ENCODE measurements at places on chromosomes 1 and 21. TPM values are rescaled to one million over a fixed set of nuclear protein-coding genes. Genes with fewer than 3 reads are reported as not detected.

The KCNJ9 gene
- total RNA-seq = not detected

DNA sequence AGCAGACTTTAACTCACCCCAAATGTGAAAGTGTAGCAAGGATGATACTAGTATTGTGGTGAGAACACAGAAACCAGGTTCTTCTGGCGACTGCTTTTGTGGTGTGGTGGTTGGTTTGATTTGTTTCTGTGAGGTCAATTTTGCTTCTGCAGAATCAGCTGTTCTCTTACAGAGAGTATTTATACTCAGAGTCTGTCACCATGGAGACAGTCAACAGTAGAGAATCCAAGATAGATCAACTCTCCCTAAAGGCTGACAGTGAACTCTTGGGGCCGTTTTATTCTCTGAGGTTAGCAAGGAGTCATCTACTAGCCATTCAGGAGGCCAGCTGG lies at the start of gene CFAP107:
TSS of gene CFAP107 (plus strand) at position 209 of the 332 bp plus-strand sequence. CDS start 231 bp downstream, outside the sequence.
- DNase-seq = no peak

DNA sequence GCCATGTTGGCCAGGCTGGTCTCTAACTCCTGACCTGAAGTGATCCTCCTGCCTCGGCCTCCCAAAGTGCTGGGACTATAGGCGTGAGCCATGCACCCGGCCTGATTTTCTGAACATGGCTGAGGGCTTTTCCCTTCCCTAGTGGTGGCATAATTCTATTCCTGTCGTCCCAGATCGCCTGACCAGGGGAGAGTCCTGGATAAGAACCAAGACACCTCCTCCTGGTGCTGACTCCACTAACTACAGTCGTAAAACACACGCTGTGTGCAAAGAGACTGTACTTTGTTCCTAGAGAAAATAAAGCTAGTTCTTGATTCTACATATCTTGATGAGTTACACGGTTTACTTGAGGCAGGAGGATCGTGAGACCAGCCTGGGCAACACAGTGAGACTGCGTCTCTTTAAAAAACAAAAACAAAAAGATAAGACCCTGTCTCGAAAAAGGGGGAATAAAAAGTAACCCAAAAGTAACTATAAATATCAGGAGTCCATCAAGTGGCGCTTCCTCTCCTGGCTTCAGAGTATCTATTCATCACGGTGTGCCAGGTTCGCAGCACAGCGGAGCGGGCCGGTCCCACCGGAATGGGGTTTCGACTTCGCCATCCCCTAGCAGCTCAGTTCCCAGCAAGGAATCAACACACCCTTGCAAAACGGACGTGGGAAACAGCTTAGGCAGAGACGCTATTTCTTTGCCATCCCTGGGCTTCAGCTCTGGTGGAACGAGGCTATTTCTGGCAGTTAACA lies 973 bp downstream of the SDF4 start:
- no peak for DNase-seq

GRCh38 chr1:40183055-40183710 lies 22.0 kb downstream of the RLF start:
- DNase-seq = peak; percentile 44

DNA sequence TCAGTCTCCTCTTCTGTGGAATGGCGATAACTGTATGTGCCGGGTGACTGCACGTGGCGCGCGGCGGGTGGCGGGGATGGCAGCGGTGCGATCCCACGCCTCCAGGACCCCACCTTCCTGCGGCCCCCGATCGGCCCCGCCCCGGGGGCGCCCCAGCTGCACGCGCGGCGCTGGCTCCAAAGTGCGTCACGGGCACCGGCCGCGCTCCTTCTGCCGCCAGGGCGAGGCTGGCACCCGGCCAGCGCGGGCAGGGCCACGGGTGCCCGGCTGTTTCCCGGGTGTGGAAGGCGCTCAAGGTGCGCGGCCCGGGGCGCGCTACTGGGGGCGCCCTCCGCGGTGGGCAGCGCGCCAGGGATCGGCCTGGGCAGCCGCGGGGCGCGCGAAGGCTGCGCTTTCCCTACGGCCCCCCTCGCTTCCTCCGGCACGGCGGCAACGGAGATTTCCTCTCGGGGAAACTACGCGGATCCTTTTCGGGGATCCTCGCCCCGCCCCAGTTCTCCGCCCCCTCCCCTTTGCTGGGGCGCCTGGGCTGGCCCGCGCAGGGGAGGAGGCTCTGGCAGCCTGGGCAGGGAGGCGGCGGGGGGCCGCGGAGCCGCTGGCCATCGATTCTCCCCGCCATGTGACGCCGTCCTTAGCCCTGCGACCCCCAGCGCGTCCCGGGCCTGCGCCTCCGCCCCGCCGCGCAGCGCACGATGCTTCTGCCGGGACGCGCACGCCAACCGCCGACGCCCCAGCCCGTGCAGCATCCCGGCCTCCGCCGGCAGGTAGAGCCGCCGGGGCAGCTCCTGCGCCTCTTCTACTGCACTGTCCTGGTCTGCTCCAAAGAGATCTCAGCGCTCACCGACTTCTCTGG lies at the start of gene EVA1C:
TSS of gene EVA1C (plus strand) at position 545 of the 853 bp plus-strand sequence. CDS start at position 693, 148 bp downstream.
- peak; percentile 83 for DNase-seq

GRCh38 chr1:143661418-143662101 lies 310.2 kb downstream of the FAM72C start:
- DNase-seq = no peak
